Ecto neural progenitor cell (in vitro differentiated cells): ENCODE measurements at places on chromosomes 1 and 21.

DNA sequence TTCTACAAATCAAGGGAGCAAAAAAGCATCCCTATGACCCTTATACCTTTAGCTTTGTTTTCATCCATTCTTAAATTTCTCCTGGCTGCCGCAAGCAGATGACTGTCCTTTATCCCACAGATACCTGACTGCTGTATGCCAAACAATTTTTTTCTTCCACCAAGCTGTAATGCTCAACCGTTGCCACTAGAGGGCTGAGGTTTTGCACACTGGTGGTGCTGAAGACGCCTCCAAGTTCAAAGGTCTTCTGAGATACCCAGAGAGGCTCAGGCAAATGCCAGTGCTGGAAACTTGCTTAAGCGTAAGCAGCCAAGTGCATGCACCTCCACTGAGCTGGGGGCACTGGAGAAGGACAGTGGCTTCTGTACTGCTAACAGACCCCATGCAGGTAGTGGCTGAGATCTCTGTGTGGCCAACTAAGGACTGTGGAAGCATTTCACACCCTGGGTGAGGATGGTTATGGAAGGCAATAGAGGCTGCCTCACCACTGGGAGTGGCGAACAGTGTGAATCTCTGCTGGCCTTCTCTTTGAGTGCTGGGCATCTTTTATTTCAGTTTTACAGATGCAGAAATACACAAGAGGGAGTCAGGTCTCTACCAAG, 28.5 kb downstream of the CNIH3 start:
- peak; percentile 65 for DNase-seq

DNA sequence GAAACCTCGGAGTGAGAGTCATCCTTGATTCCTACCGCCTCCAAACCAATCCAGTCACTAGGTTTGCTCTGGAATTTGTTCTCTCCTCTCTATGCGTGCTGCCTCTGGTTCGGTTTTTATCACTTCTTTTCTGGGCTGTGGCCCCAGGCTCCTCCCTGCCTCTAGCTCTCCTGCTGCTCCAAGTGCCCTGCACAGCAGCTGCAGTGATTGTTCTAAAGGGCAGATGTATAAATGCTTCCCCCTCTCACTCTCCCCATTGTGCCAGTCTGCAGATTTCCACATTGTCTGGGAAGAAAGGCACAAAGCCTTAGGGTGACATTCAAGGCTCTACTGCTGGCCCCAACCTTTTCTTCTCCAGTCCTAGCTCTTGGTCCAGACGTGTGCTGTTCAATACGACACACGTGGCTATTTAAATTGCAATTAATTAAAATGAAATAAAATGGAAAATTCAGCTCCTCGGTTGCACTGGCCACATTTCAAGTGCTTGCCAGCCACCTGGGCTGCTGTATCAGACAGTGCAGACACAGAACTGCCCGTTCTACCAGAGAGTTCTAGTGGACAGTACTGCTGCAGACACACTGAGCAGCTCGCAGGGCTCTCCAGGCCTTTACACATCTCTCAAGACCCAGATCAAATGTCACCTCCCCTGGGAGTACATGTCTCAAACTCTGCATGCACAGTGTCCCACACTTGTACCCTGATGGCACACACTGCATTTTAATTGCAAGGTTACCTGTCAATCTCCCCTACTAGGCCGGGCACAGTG, 12.4 kb downstream of the TRIM62 start:
- peak; percentile 25 for DNase-seq

GRCh38 chr21:43591571-43591970, 67.7 kb downstream of the HSF2BP start:
- DNase-seq: no peak

DNA sequence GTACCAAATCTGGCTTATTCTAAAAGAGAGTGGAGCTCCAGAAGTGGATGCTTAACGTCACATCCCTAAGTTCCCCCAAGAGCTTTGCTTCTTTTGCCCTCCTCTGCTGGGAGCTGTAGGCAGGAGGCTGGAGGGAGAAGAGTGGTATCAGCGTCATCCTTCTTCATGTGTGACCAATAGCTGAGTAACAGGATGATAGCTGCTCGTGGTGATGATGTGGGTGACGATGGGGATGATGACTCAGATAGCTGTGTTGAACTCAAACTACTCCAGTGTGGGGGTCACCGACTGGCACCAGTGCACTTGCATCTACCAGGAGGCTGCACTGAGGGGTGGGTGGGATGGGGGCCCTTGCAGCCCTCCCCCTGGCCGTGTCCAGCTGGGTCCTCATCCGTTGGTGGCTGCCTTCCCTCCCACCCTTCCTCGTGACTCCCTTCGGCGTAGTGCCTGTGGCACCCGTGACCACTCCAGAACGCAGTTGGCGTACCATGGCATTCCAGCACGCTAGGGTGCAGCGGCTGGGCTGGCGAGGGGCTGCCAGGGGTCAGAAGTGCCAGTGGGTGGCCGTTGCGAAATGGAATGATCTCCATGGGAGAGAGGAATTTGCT, 1.1 kb downstream of the IGFN1 start:
- no peak for DNase-seq

- no peak for DNase-seq
Measured at GRCh38 chr1:5814046-5814619, 178.1 kb downstream of the NPHP4 start.

- DNase-seq: no peak
Measured at GRCh38 chr21:9735421-9735961, 785.9 kb upstream of the TPTE start.

DNA sequence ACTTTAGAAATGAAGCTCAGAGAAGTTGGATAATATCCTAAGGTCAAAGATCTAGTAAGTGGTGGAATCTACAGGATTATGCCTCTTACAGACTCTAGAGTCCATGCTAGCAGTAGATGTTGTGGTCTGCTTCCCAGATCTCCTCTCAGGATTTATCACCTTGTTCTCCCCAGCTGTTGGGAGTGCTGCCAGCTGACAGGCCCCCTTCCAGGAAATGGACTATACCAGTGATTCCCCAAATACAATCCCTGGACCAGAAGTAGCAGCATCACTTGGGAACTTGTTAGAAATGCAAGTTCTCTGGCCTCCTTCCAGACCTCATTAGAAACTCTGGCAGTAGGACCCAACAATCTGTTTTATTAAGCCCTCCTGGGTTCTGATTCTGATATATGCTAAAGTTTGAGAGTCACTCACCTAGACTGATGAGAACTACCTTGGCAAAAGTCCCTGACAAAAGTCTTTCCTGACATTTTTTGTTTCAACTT, 24.5 kb upstream of the NTNG1 start:
- DNase-seq: no peak

- no peak for DNase-seq
Measured at GRCh38 chr1:40633523-40633922, 32.0 kb downstream of the RIMS3 start.

- no peak for DNase-seq
Measured at GRCh38 chr1:175237389-175237788, 44.8 kb upstream of the KIAA0040 start.

DNA sequence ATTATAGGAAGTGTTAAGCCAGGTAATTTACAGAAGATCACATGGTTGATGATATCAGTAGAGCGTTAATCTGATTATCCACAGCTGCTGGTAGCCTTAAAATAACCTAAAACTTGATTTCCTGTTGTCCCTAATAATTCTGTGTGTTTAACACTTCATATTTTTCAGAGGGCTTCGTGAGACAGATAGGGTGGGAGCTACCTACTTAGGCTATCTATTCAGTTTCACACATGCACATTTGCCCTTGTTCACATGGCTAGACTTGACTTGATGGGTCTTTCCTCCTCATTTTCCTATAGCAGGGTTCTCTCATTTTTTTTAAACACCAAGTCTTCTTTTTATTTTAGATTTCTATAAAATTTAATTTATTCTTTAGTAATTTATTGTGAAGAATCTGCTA, 11.0 kb downstream of the BACH1 start:
- DNase-seq: no peak

DNA sequence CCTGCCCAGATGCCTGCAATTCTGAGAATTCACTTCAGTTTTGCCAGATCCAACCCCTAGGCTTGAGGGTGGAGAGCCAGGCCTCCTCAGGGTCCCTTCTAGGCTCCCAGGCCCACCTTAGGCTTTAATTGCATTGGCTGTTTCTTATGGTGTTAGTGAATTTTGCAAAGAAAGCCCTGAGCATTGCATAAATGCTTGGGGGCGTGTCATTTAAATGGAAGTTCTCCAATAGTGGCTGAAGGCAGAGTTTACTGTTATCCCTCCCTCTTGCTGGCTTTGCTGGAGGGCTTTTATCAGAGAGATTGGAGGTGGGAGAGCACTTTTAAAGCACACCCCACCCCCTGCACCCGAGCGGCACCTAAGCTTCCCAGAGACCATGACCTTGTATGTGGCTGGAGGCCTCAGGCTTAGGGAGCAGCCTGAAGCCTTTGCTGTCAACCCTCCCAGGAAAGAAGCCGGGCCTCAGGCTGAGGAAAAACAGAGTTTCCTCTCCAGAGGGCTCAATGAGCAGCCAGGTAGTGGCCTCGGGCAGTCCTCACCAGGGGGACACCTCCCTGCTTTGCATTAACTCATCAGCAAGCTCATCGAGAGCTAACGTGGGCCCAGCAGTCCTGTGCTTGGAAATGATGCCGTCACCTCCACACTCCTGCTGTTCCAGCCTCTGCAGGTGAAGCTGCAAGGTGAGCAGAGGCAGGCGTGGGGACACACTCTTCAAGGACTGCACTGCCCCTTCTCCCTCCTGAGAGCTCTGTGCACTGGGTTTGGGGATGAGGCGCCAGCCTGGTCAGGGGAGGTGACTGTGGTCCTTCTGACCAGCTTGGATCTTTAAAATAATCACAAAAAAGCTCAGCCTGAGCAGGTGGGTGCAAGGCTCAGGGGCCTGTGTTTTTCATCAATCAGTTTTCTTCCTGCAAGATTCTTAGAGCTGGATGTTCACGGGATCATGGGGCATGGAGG, 58.0 kb downstream of the STUM start:
- DNase-seq: no peak

GRCh38 chr1:55179177-55179835, 35.9 kb downstream of the USP24 start:
- DNase-seq: no peak

DNA sequence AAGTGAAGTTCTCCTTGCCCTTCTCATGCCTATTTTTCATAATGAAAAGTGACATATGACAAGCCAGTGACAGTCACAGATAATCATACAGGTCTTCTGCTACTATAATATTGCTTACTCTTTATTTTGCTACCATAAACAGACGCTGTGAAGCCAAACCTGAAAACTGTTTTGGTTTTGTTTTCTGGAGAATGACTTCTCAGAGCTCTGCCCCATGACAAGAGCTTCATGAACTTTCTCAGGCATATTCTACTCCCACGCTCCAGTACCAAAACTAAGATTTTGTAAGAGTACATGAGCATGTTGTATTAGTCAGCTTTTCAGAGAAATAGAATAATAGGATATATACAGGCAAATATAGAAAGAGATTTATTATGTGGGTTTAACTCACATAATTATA, 64.3 kb upstream of the VTCN1 start:
- no peak for DNase-seq

- no peak for DNase-seq
Measured at GRCh38 chr1:43358121-43358745, 548 bp upstream of the CDC20 start.

DNA sequence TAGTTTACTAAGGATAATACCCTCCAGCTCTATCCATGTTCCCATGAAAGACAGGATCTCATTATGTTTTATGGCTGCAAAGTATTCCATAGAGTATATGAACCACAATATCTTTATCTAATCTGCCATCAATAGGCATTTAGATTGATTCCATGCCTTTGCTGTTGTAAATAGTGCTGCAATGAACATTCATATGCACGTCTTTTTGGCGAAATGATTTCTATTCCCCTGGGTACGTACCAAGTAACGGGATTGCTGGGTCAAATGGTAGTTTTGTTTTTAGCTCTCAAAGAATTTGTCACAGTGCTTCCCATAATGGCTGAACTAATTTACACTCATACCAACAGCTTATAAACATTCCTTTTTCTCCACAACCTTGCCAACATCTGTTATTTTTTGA, 750.9 kb downstream of the BRINP3 start:
- DNase-seq: no peak

- DNase-seq: no peak
Measured at GRCh38 chr1:181040284-181040865, 6.6 kb downstream of the MR1 start.

GRCh38 chr1:27513528-27513927, 23.6 kb upstream of the WASF2 start:
- no peak for DNase-seq

- no peak for DNase-seq
Measured at GRCh38 chr1:3780901-3781300, 8.4 kb downstream of the SMIM1 start.

DNA sequence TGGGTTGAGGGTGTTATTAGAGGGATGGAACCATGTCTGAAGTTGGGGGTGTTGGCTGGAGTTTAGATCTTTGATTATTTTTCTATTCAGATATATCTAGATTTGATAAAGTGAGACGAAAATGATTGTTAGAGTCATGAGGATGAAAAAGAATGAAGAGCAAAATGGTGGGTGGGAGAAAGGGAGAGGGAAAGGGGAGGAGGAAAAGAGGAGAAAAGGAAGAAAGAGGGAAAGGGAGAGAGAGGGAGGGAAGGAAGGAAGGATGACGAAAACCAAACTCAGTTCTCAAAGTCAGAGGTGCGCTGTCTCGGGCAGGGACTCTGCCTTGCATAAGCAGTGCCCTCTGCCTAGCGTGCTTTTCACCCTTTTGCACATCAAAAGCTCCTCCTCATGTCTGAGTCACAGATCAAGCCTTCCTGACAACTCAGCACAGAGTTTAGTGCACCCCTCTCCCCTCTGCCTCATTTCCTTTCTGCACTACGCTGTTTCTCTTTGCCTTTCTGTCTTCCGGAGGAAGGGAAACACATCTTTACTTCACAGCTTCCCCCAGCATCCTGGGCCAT, 225.8 kb upstream of the PROX1 start:
- DNase-seq: no peak

GRCh38 chr1:37391211-37392011, 83.0 kb upstream of the ZC3H12A start:
- peak; percentile 52 for DNase-seq

GRCh38 chr1:19620786-19621185, 23.3 kb upstream of the NBL1 start:
- no peak for DNase-seq

GRCh38 chr1:6703016-6703415, 1.4 kb upstream of the DNAJC11 start:
- no peak for DNase-seq

DNA sequence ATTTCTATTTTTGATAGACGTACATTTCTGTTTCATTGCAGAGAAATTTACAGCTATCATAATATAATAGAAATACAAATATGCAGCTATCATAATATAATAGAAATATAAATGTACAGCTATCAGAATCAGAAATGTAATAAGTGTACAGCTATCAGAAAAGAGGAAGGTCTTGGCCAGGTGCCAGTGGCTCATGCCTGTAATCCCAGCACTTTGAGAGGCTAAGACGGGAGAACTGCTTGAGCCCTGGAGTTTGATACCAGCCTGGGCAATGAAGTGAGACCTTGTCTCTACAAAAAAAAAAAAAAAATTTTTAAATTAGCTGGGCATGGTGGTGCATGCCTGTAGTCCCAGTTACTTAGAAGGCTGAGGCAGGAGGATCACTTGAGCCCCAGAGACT, 37.9 kb downstream of the PIGM start:
- DNase-seq: no peak
